ENCODE measurements at places on chromosomes 2 and 18.

GRCh38 chr2:111054791-111055691 is 65.7 kb upstream of the BCL2L11 start:
- no peak for DNase-seq

DNA sequence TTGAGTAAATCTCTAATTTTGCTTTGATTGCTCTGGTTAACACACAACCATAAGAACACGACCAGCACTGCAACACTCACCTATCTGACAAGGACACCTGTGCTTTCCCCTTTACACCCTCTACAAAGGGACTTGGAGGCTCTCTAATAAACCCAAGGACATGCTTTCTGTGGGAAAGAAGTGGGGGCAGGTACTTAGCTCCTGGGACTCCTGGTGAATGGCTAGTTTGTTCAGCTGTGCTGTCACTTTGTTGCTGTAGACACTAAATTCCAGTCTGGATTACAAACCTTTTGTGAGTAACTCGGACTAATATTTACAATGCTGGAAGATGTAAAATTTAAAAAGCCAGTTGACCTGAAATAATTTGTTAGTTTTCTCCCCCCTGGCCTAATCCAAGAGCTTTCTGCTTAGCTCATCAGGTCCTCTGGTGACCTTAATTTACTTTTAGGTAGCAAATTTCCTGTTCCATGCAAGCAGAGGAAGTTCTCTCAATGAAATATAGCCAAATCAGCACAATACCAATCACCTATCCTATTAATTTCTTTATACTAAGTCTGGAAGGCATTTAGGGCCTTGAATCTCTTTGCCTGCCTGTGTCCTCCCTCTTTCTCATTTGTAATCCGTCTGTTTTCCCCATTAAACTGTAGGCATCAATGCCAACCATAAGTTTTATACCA is 67.5 kb downstream of the PLCL1 start:
- DNase-seq: no peak

DNA sequence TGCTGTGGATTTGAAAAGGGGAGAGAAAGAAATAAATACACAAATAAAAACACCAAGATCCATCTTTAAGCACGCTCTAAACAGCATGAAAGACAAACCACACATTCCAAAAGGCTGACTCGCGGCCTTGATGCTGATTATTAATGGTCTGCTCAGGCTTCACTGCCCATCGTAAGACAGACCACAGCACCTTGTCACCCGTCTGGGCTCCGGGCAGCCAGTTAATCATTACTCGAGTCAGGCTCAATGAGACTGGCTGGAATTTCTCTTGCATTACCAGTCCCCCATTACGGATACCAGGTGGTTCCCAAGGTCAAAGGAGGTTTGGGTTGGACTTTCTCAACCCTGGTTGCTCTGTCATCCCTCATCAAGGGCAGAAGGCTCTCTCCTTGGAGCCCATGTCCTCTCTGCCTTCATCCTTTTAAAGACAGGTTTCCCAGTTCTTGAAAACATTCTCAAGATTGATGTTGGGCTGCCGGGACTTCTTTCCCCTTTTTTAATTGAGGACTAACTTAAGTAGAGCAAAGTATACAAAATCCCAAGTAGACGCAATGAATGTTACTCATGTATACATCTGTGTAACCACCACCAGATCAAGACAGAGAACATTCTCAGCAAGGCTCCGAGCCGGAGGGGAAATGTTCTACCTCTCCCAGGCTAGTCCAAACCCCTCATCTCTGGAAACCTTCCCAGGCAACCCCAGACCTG is 8.1 kb downstream of the SMAD7 start:
- DNase-seq: no peak

- DNase-seq: no peak
Measured at GRCh38 chr18:57542126-57542525, 44.4 kb downstream of the FECH start.

GRCh38 chr2:197975931-197976519 is 171.6 kb downstream of the PLCL1 start:
- DNase-seq: no peak

- no peak for DNase-seq
Measured at GRCh38 chr2:23564615-23564960, 179.6 kb downstream of the KLHL29 start.

DNA sequence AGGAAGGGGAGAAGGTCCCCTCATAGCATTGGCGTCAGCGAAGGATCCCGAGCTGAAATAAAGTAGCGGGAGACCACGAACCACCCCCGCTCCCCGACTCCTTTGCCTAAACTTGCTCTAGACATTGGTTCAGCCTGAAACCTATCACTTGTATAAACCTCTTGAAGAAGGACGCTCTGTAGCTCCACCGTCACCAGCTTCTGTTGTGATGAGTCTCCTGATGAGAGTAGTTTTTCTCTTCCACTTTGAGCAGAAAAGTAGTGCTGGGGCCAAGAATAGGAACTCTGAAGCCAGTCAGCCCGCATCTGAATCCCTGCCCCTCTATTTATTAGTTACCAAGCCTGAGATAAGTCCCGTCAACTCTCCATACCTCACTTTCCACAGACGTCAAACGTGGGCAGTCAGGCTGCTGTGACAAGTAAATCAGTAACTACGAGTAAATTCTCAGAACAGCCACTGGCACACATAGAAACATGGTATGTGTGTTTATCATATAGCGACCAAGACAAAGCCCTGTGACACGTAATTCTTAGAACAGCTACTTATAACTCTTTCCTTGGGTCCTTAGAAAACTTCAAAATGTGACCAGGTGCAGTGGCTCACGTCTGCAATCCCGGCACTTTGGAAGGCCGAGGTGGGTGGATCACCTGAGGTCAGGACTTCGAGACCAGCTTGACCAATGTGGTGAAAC is 61.7 kb downstream of the CD226 start:
- DNase-seq: no peak

DNA sequence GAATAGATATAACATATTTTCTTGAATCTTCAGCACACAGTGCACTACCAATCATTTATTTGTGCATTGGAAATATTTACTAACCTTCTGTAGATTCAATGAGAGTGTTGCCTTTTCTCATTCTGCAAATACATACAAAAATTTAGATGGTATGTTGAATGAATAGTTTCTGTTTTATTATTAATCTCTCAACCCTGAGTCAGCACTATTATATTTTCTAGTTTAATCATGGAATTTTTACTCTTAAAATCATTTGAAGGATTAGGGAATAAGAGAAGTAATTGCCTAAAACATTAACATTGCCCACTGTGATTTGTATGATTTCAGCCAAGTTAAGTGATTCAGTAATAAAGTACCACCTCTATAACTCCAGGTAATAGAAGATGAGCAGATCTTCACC is 370.2 kb upstream of the CDH7 start:
- no peak for DNase-seq

DNA sequence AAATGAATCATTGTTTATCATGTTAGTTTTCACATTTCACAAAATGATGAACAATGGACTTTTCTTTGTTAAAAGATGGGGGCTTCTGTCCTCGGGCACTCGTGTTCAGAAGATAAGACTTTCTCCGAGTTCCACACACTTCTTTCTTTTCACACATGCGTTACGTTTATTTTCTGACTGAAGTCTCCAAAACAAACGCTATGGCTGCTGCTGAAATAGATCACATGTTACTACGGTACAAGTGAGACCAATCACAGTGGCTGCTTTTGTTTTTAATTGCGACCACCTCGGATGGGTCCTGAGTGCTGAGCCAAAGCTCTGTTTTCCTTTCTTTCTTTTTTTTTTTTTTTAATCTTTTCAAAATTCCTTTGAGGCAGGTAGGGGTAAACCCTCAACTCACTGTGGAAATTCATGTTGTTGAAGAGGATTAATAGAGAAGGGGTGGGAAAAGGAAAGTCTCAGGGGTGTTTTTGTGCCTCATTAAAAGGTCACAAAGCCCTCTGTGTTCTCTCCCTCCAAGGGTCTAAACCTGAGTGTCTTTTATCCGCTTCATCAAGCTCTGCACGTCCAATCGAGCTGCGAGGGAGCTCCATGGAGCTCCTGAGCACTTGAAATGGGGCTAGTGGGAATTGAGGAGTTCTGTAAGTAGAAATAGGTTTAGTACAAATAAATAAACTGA is 48.2 kb downstream of the ARL4C start:
- no peak for DNase-seq

- no peak for DNase-seq
Measured at GRCh38 chr2:187988348-187988747, 303.3 kb upstream of the GULP1 start.

GRCh38 chr2:6937582-6937981 is 20.4 kb downstream of the RNF144A start:
- DNase-seq: no peak
